Hematopoietic multipotent progenitor cell treated with erythropoietin and hydrocortisone succinate and interleukin-3 and kit ligand, for 15 days (in vitro differentiated cells): ENCODE measurements at places on chromosomes 16 and 17.

DNA sequence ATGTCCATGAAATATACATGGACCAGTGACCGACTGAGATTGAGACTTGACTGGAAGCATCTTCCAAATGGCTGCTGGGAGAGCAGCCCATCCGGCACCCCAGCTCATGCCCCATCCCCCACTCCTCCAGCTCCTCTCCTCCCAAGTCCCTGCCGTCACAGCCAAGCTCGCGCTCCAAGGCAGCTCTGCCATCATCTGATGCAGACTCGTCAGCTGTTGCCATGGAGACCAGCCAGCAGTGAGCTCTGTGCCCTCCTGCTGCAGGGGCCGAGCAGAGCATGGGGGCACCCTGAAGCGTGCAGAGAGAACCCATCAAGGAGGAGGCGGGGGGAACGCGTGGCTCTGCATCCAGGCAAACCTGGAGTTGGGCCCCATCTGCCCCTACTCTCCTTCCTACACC lies 74.5 kb upstream of the TNRC6C start:
- no peak for DNase-seq

DNA sequence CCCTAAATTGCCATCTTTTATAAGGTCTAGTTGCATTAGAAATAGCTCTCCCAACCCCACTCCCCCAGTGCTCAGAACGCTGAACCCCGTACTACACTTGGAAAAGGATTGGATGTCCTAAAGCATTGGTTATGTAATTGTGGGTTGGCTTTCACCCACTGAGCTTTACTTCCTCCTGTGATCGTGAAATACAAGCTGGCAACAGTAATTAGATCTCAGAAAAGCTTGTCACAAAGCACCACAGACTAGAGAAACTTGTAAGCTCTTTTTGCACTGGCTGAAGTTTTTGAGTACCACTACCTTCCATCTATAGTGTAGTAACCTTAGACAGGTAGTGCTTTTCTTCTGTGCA lies 54.4 kb downstream of the SIAH1 start:
- DNase-seq, result no peak

GRCh38 chr16:2480948-2481347 lies 6.0 kb downstream of the TBC1D24 start:
- DNase-seq, result no peak

DNA sequence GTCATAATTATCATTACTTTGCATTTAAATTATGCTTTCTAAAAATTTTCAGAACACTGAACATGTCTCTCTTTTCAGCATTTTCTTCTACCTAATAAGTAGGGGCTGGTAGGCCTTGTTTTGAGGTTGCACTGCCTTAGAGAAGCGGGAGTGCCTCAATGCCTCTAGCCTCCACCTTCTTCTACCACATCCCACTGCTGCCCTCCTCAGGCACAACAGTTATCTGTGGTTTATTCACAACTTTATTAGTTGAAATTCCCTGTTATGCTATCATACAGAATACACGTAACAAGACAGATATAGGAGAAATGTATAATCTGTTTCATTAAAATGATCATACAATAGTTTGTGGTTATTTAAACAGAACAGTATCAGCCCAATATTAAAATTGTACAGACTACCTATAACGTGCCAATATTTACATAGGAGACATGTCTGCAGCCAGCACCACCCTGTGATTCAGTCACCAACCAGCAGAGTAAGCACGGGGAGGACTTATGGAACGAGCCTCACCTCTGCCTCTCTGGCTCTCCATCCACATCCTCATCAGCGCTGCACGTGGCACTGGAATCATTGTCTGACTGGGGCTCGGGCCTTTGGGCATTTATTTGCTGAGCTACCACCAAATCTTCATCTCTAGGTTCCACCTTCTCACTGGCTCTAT lies 101.2 kb downstream of the TTC19 start:
- no peak for DNase-seq

- no peak for DNase-seq
Measured at GRCh38 chr17:49327835-49328784, 33.9 kb downstream of the ZNF652 start.

DNA sequence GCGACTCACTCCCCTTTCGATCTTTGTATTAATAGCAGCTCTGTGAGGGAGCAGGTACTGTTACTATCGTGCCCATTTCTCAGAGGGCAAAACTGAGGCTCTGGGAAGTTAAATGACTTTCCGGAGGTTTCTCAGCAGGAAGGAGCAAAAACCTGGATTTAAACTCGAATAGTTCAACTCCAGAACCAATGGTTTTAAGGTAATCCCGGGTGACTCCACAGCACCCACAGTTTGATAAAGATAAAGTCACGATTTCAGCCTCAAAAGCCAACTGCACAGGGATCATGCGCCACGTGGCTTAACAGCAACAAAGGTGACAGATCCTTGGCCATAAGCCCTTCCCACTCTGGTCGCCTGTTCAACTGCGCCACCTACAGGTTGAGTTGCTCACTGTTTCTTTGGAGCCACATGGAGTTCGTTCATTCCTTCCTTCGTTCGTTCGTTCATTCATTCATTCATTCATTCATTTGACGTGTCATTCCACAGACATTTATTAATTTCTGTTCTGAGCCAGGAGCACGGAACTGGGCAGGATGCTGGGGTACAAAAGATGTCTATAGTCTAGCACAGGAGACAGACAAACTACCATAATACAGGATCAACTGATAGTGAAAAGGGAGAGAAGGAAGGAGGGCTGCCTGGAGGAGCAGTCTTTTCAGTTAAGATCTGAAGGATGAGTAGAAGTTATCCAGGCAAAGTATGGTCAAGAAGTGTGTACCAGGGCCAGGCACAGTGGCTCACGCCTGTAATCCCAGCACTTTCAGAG lies 134.8 kb downstream of the HS3ST2 start:
- DNase-seq, result peak; percentile 52

- DNase-seq, result no peak
Measured at GRCh38 chr17:17572010-17572785, 19.3 kb downstream of the PEMT start.

DNA sequence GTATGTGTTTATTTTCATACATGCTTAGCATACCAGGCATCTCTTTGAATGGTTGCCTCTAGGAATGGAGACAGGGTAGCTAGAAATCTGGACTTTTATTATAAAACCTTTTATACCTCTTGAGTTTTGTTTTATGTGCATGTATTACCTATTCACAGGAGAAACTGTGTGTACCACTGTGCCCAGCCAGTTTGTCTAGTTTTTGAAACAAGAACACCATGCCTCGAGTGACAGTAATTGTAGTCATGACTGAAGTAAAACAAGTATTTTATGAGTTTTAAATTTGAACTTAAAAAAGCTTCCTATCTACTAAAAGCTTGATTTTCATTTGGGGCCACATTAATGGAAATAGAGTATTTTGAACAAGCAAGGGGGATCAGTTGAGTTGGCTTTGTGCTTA lies 57.4 kb downstream of the SNTB2 start:
- DNase-seq, result no peak

GRCh38 chr17:18319604-18320256 lies 4.6 kb downstream of the SMCR8 start:
- DNase-seq, result peak; percentile 23

DNA sequence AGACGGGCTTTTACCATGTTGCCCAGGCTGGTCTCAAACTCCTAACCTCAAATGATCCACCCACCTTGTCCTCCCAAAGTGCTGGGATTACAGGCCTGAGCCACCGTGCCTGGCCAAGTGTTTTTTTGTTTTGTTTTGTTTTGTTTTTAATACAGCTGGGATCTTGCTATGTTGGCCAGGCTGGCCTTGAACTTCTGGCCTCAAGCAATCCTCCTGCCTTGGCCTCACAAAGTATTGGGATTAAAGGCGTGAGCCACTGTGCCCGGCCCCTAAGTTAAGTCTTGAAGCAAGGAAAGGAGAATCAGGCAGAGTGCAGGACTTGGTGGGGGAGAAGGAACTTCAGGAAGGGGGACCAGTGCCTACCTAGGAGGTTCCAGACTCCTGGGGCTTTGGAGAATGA lies 51.7 kb upstream of the NOL11 start:
- DNase-seq, result no peak

DNA sequence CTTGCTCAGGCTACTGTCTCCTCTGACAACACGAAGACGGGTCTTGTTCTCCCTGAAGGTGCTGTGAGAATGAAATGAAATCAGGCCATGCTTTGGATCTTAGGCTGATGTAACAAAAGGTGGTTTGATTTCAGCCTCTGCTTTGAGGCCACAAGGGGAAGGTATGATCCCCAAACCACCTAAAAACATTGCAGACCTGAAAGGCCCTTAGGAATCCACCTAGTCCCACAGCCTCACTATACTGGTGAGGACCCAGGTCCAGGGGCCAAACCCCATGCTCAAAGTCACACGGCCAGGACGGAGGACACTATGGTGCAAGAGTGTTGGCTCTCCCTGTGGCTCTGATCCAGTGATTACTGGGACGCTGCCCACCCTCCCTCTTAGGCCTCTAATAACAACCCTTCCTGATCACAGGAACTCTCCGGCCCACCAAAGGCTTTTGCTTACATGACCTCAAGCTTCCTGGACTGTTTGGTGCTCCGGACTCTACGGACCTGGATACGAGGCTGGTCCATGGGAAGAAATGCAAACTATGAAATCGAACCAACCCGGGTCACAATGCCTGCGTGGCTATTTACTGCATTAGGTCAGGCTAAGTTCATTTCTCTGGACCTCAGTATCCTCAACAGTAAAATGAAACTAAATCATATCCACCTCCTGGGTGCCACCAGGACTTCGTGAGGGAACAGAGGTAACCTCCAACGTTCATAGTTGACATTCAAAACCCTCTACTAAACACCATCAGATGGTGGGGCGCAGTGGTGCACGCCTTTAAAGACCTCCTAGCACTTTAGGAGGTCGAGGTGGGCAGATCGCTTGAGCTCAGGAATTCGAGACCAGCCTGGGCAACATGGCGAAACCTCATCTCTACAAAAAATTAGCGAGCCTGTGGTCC lies 1.5 kb downstream of the TRIM25 start:
- no peak for DNase-seq

DNA sequence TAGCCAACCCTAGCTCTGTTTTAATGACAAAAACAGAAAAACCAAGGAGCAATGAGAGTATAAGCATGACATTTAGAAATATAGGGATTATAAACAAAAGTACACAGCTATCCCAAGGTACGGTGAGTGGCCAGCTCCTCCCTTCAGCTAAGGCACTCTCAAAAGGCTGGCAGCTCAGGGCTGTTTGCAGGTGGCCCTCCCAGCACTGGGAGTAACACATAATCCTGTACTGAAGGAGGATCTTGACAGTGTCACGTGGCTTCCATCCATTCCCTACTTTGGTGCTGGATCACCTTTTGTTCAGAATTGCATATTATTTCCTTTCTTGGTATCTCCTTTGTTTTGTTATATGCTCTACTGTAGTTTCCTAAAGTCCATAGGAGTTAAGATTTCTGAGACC lies 500.8 kb downstream of the KCNJ18 start:
- no peak for DNase-seq

- no peak for DNase-seq
Measured at GRCh38 chr17:82173351-82174041, 39.1 kb downstream of the CCDC57 start.

- no peak for DNase-seq
Measured at GRCh38 chr16:21959050-21959449, 5.9 kb downstream of the UQCRC2 start.

DNA sequence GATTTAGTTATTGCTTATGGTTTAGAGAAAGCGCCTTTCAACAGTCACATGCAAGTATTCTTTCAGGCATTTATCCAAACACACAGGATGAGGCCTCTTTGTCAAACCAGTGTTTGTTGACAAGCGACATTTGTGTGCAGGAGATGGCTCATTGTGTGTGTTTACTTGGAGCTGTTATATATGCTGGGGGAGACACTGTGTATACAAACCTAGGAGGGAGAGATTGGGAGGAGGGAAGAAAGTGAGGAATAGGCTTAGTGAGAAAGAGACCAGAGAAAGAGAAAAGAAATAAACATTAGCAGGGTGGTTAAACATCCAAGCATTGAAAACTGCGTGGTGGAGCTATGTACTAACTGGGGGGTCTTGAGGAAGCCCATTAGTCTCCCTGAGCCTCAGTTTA lies 437.6 kb downstream of the MAF start:
- DNase-seq, result no peak

DNA sequence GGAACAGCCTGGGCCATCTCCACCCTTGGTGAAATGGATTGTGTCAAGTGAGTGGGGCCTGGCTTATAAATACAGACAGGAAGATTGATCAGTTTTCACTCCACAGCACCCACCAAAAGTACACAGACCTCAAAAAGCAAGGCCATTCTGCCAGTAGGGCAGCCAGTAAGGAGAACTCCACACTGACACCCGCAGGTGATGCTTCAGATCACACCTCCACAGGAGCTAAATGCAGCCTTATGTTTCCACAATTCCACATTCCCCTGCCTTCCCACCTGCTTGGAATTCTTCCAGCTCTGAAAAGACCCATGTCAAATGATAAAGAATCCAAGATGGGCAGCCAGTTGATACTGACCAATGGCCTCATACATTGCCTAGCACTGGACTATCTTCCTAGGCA lies 191.1 kb downstream of the ZFHX3 start:
- DNase-seq, result no peak

GRCh38 chr17:40922239-40922638 lies 15.2 kb downstream of the KRT23 start:
- DNase-seq, result no peak

DNA sequence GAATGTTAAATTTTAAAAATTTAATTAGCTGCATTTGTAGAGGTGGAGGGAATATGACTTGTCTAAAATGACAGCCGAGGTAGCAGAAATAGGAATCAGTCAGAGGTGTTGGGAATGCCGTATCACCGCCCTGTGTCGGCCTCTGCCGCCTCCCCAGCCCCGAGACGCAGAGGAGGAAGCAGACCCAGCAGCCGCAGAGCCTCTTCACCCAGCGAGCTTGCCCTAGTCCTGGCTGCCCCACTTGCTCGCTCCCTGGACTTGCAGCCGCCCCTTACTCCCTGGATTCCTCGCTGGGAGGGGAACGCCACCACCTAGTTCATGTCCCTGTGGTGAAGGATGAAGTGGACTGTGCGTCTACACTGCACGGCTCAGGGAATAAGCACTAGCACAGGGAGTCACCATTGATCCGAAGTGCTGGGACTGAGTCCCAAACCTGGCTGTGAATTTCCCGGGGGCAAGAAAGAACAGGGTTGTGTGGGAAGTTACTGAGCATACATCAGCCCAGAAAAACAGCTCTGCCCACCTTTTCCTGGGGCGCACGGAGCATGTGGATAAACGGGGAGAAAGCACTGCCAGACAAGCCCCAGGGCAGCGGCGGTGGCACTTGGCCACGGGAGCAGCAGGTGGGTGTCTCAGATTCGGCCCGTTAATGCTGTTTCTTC lies 76.8 kb downstream of the RPTOR start:
- no peak for DNase-seq

GRCh38 chr17:20206591-20206990 lies 197.4 kb downstream of the SPECC1 start:
- peak; percentile 28 for DNase-seq

DNA sequence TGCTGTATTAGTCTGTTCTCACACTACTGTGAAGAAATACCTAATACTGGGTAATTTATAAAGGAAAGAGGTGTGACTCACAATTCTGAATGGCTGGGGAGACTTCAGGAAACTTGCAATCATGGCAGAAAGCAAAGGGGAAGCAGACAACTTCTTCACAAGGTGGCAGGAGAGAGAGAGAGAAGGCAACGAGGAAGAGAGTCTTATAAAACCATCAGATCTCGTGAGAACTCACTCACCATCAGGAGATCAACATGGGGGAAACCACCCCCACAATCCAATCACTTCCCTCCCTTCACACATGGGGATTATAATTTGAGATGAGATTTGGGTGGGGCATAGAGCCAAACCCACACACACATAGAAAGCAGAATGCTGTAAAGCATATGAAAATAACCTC lies 896.2 kb downstream of the CDH11 start:
- DNase-seq, result no peak

GRCh38 chr17:13727441-13728171 lies 125.9 kb upstream of the HS3ST3A1 start:
- no peak for DNase-seq
